Sigmoid colon (tissue), 7 donors: ENCODE measurements at places on chromosomes 3 and 15. TPM values are rescaled to one million over a fixed set of nuclear protein-coding genes. Genes with fewer than 3 reads are reported as not detected.

The PLA2G4E gene
- 0.13 TPM for polyA plus RNA-seq

The TRH gene
- polyA plus RNA-seq, result not detected

The TMEM158 gene
- polyA plus RNA-seq, result 0.69 TPM

DNA sequence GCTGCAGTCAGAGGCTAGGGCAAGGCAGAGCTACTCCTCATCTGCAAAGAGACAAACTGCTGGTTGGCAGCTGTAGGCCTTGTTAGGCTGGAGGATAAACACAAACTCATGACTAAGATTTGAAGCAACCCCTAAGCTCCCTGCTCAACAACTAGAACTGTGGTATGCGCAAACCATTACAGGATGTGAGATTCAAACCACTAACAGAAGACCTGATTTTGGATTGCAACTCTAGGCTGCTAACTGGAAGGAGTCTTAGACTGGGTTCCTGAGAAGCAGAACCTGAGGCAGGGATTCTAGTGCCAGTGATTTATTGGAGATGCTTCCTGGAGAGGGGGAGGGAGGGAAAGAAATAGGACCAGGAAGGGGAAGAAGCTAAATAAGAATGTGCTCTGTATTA lies 22.5 kb downstream of the CCR4 start:
- peaks cover 3% of the 10 kb centered on the region for H3K4me1 ChIP-seq
- no peak for DNase-seq
- H3K36me3 ChIP-seq, result no peaks in the 10 kb centered on the region
- no peak overlapping the region for H3K27ac ChIP-seq
- no peak overlapping the region for H3K4me3 ChIP-seq

GRCh38 chr3:38210141-38210757 lies 44.9 kb downstream of the OXSR1 start:
- no peak overlapping the region for H3K27ac ChIP-seq
- H3K36me3 ChIP-seq, result no peaks in the 10 kb centered on the region
- H3K27me3 ChIP-seq, result no peaks in the 10 kb centered on the region
- no peak for DNase-seq

DNA sequence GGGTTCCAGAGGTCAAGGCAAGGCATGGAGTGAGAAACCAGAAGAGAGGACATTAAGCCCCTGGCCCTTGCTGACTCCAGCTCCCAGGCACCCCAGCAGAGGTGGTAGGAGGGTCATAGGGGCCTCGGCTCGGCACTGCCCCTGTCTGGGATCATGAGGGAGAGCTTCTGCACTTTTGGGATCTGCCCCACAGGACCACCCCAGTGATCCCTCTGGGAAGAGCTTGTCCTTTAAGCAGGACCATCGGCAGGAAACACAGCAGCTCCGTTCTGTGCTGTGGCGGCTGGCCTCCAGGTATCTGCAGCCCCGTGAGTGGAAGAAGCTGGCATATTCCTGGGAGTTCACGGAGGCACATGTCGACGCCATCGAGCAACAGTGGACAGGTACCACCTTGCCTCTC lies 35.5 kb downstream of the ANKDD1A start:
- no peak overlapping the region for H3K27ac ChIP-seq
- no peaks in the 10 kb centered on the region for H3K36me3 ChIP-seq
- no peak overlapping the region for H3K4me3 ChIP-seq
- no peaks in the 10 kb centered on the region for H3K27me3 ChIP-seq
- no peak for DNase-seq
- H3K4me1 ChIP-seq, result no peaks in the 10 kb centered on the region

DNA sequence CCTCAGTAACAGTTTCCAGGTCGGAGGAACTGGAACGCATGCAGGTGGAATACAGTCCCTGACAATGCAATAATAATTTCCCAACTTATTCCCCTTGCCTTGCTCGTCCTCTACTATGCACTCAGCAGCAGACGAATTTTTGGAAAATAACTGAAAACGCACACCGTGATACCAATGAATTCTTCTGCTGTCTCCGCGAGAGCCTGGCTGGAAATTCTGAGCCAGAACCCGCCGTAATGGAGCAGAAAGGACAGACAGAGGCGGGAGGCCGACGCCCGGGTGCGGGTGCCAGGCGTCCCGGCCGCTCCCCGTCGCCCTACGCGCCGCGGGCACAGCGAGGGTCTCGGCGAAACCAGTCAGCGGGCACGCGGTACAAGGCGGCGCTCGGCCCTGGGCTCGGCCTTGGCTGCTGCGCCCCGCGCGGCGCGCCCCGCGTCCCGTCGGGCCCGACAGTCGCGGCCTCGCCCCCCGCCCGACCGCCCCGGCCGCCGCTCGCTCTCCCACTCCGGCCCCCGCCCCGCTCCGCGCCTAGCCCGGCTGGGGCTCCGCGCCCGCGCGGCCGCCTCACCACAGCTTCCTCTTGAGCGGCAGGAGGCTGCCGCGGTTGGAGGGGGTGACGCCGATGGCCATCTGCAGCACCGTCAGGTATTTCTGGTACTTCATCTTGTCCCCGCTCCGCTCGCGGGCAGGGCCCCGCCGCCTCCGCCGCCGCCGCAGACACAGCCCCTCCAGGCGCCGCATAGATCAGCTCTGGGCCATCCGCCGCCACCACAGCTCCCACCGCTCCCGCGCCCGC lies 114.5 kb upstream of the GOLGA8J start:
- peak overlapping the region; percentile 50 for H3K4me3 ChIP-seq

The CHRD gene
- polyA plus RNA-seq, result 0.23 TPM

DNA sequence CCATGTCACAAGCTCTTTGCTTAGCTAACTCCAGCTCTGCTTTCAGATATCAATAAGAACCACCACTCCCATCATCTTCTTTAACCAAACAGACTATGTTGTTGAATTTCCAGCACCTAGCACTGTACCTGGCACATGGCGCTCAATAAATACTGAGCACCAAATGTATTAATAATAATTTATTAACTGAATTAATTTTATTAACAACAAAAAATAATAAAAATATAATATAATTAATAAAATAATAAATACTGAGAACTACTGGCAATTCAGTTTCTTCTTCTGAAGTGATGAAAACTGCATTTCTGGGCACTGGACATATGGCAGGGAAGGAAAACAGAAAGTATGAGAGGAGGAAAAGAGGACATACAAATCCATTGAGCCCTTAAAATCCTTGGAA lies 263.9 kb downstream of the ZMAT3 start:
- no peak overlapping the region for H3K4me3 ChIP-seq
- no peak for DNase-seq

DNA sequence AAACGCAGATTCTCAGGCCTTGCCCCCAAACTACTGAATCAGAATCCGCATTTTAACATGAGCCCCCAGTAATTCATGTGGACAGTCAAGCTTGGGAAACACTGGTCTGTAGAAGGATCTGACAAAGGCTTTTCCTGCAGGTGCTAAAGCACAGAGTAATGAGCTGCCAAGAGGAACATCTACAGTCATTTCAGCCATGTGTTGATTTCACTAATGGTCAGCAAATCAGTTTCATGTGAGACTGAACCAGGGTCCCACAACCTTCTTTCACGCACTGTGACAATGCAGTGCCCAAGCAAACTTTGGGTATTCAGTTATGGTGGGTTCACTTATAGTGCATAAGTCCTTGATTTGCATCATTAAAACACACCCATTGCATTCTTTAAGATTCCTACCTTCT lies 237.6 kb downstream of the TUSC7 start:
- no peaks in the 10 kb centered on the region for H3K36me3 ChIP-seq
- peaks cover 23% of the 10 kb centered on the region for H3K4me1 ChIP-seq
- H3K4me3 ChIP-seq, result no peak overlapping the region
- no peak for DNase-seq

The CPN2 gene
- 0.01 TPM for polyA plus RNA-seq

GRCh38 chr3:181455276-181455675 lies 256.4 kb upstream of the SOX2 start:
- H3K36me3 ChIP-seq, result no peaks in the 10 kb centered on the region
- H3K4me3 ChIP-seq, result no peak overlapping the region
- DNase-seq, result no peak
- H3K4me1 ChIP-seq, result no peaks in the 10 kb centered on the region
- no peaks in the 10 kb centered on the region for H3K27me3 ChIP-seq

- H3K27me3 ChIP-seq, result no peaks in the 10 kb centered on the region
- no peak overlapping the region for H3K27ac ChIP-seq
- H3K4me1 ChIP-seq, result no peaks in the 10 kb centered on the region
- no peaks in the 10 kb centered on the region for H3K36me3 ChIP-seq
- DNase-seq, result no peak
- no peak overlapping the region for H3K4me3 ChIP-seq
Observed at GRCh38 chr15:38930851-38931572, 366.4 kb upstream of the RASGRP1 start.

- H3K36me3 ChIP-seq, result no peaks in the 10 kb centered on the region
- DNase-seq, result no peak
- peaks cover 20% of the 10 kb centered on the region for H3K4me1 ChIP-seq
Observed at GRCh38 chr3:100023595-100023994, 90.7 kb downstream of the FILIP1L start.

- H3K4me3 ChIP-seq, result no peak overlapping the region
- no peaks in the 10 kb centered on the region for H3K4me1 ChIP-seq
- no peak overlapping the region for H3K27ac ChIP-seq
- H3K36me3 ChIP-seq, result no peaks in the 10 kb centered on the region
- no peaks in the 10 kb centered on the region for H3K27me3 ChIP-seq
Observed at GRCh38 chr3:178300441-178300959, 235.7 kb upstream of the KCNMB2 start.

The HES1 gene
- 24.0 TPM for polyA plus RNA-seq

The NTRK3 gene
- polyA plus RNA-seq, result 1.1 TPM
